ENCODE measurements at places on chromosomes 5 and 9. TPM values are rescaled to one million over a fixed set of nuclear protein-coding genes. Genes with fewer than 3 reads are reported as not detected.

The DRD1 gene
- not detected for total RNA-seq

The ERCC8 gene
- 7.6 TPM for total RNA-seq

The MARCHF11 gene
- total RNA-seq: not detected

The TNC gene
- not detected for total RNA-seq

The FGFR4 gene
- total RNA-seq: 3.0 TPM

The TRIM14 gene
- 76.9 TPM for total RNA-seq

The RANBP17 gene
- not detected for total RNA-seq

The PCDHGB7 gene
- total RNA-seq: 0.25 TPM

The ADAMTSL2 gene
- total RNA-seq: 0.44 TPM

DNA sequence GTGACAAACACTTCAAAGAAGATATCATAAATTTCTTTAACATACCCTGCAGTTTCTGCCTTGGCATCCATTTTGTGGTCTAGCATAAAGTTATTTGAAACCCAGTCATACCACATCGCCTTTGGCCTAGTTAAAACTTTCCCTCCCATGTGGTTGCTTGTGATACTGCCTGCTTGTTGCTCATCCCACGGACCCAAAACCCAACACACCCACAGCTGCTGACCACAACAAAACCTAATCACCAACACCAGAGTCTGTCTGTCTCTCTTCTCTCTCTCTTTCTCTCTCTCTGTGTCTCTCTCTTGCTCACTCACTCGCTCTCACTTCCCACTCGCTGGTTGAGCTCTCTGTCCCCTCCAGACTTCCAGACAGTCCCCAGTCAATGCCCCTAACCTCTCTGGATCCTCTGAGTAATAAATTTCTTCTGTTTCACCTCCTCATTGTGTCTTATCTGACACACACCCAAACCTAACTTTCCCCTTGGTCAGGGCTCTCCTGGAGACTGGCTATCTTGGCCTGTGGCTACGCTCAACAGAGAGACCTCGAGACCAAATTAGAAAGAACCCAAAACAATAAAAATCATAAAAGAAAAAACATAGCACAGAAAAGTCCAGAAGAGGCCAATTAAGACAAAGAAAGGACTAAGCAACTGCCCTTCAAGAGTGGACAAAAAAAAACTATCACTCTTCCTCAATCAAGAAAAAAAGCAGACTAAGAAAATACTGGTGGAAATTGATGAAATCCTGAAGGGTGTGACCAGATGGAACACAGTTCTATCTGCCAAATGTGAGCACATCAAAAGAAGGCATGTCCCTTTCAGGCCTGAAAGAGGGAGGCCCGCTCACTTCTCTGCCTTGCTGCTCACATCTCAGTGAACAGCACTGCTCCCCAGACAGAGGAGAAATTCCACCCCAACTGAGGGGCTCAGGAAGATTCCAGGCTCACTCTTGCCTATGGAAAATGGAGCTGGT, 41.5 kb downstream of the TTLL11 start:
- no peak for DNase-seq

GRCh38 chr5:115649541-115649940, 23.7 kb upstream of the TMED7 start:
- DNase-seq: no peak

GRCh38 chr5:96439477-96440184, 6.6 kb upstream of the PCSK1 start:
- no peak for DNase-seq

GRCh38 chr5:8457187-8458037, 588.5 kb downstream of the MTRR start:
- DNase-seq: peak; percentile 73

GRCh38 chr9:33125461-33125860, 41.7 kb downstream of the B4GALT1 start:
- DNase-seq: no peak

DNA sequence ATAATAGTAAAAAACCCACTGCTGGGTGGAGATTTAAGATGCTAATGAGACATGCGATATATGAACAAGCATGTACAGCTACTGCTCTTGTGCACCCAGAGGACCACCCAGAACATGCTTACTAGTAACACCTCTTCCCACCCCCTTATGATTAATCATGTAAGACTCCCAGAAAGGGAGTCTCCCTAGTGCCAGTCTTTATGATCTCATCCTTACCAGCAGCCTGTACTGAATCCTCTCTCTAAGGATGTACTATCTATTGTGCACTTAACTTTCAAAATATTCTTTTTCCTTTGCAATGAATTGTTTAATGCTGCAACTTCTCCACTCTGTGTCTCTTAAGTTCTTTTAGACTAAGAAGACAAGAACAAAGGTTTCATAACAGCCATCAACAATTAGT, 9.1 kb upstream of the MAT2B start:
- no peak for DNase-seq

DNA sequence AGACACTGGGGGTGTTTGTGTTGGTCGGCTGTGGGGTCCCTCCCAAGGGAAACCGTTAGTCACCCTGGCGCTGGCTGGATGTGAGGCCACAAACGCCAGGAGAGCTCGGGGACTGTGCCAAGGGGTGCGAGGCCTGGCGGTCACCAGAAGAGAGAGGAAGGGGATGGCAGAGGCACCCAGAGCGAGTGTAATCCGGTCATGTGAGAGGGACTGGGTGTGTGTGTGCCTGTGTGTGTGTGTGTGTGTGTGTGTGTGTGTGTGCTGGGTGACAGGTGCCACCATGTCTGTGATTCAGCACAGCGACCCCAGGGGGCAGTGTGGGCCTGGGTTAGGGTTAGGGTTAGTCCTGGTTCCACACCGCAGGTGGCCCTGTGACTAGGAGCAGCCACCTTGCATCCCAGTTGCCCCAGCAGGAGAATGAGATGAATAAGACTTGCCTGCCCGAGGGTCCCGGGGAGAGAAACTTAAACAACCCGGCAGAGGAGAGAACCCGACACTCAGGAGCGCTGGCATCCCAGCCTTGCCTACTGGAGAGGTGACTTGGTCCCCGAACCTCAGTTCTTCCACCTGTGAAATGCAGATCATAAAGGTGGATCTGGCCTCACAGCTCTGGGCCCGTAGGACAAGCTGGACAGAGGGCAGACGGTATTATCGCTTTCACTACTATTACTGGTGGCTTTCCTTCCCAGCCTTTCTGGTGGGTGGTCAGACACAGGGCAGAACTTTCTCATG, 1.4 kb upstream of the ADAMTSL2 start:
- DNase-seq: peak; percentile 59

GRCh38 chr5:1030801-1031271, 22.2 kb downstream of the NKD2 start:
- DNase-seq: no peak

DNA sequence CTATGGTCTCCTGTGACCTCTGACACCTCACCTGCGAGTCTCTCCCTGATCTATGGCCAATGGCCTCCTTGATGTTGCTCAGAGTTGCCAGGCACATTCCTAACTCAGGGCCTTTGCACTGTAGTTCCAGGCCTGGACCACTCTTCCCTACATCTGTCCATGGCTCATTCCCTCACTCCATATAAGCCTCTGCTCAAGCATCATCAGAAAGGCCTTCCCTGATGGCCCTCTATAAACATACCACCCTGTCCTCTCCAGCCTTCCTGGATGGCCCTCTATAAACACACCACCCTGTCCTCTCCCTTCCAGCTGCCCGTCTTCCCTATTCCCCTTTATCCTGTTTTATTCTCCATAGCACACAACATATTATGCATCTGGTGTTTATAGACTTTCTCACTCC, 102.8 kb downstream of the GTF3C4 start:
- no peak for DNase-seq

DNA sequence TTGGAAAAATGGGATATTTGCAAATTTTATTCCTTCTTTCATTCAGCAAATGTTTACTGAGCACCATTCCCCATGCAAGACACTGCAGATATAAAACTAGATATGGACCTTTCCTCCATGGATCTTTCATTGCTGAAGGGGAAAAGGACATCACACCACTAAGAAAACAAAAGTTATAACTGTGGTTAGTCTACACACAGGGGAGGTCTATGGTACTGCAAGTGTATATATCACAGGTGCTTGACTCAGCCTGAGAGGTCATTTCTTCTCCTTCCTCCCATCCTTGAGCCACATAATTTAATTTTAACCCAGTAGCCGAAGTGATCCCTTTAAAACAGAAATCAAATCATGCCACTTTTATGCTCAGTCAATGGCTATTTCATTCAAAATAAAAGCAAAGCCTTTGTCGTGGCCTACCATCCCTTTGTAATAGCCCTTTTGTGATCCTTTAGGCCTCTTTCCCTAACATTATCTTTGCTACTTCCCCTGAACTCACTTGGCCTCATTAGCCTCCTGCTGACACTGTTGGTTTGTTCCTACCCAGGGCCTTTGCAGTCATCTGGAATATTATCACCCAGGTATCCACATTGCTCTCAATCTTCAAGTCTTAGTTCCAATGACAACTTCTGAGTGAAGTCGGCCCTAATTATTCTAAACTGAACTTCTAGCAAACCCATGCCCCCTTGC, 213.2 kb downstream of the GABRB2 start:
- no peak for DNase-seq

- no peak for DNase-seq
Measured at GRCh38 chr9:37618817-37619216, 26.4 kb upstream of the TOMM5 start.

GRCh38 chr9:87604886-87605588, 107.4 kb downstream of the DAPK1 start:
- DNase-seq: no peak

DNA sequence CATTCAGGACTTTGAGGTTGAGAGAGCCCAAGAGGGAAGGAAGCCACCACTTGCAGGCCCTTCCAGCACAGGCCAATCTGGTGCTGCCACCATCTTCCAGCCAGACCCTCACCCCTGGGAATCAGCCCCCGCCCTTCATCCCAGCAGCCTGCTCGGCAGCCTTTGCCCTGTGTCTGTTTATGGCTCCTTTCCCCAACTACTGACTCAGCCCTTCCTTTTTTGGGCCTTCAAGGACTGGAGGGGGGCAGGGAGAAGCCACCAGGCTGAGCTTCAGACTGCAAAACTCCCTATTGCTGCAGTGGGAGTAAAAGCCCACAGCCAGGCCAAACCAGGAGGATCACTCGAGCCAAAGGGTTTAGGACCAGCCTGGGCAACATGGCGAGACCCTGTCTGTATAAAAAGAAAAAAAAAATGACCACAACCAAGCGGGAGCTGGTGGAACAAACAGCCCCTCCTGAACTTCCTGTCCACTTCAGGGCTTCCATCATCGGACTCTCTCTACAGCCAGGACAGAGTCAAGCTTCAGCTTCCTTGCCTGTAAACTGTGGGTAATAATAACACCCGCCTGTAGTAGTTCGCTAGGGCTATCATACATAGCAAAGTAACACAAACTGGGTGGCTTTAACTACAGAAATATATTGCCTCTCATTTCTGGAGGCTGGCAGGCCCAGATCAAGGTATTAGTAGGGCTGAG, 85.9 kb upstream of the IL17B start:
- no peak for DNase-seq

DNA sequence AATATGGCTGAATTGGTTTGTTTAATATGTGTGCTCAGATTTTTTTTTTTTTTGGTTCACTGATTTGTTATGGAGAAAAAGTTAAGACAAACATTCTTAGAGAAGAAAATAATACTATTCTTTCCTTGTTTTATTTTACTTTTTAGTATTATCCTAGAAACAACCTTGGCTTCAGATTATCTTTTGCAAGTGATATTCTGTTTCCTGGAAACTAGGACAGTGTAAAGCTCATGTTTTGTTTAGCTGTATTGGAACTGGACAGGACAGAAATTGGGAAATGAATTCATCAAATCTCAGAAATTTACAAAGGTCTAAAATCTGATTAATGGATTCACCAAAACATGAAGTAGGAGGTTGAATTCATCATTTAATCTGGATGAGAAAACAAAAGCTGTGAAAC, 130.5 kb downstream of the FBXL7 start:
- DNase-seq: no peak

DNA sequence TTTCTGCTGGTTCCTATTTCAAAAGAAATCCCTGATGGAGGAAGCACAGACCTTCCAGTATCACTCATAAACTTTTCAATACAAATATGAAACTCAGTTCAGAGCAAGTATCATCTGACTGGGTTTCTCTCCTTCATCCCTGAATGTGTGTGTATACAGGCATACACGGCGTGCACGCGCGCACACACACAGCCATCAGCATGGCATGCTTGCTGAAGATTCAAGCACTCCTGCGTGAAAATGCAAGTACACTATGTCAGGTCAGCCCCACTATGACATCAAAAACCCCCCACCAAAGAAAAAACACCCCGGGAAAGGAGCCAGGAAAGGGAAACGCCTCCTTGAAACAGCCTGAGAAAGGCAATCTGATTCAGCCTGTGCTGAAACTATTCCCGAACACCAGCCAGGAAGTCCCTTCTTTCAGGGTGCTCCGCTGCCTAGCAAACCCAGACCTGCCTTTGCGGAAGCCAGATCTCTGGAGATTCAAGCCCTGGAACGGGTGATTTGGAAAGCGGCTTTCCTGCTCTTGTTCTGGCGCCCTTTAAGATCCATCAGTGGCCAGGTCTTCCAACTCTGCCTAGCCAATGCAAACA, 831 bp downstream of the KLHL3 start:
- peak; percentile 36 for DNase-seq

GRCh38 chr9:123679330-123679987, 250.5 kb downstream of the DENND1A start:
- no peak for DNase-seq

DNA sequence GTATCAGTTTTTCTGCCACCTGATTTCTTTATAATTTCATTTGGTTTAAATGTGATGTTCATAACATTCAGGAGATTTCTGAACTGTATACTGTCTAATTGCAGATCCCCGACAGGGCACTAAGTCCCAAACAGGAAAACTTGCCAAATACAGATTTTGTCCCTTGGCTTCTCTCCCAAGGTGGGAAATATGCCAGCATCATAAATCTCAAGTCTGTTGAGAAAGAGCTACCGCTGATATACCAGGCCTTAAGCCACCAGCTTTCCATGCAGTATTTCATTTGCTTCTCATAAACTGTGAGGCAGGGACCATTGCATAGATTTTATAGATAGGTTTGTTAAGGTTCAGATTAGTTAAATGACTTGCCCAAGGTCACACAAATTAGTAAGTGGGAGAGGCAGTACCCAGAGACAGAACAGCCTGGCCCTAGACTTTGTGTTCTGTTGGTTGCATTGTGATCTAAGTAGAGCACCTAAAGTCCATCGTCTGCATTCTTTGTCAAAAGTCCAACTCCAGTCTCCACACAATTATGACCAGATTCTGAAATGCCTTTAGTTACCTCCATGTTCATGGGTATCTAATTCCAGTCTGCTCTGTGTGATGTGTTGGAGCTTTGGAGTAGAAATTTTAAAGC, 16.2 kb downstream of the GPR21 start:
- DNase-seq: no peak

GRCh38 chr5:122743261-122743660, 31.6 kb upstream of the SNX2 start:
- no peak for DNase-seq

DNA sequence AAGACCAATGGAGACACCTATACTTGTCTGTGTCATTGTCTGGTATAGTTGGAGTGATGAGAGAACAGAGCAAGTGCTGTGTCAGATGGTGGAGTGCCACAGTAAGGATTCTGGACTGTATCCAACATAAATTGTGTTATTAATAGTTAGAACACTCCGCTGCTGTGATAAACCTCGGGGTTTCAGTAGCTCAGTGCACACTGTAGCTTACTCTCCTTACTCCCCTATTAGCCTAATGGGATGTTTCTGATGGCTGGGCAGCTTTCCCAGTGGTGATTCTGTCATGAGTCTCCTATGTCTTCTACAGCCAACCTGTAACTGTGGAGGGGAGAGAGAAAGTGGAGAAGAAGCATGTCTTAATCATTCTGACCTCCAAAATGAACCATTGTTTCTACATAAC, 127.6 kb upstream of the PTCH1 start:
- DNase-seq: no peak

- no peak for DNase-seq
Measured at GRCh38 chr5:143400541-143401226, 2.8 kb downstream of the NR3C1 start.

- no peak for DNase-seq
Measured at GRCh38 chr5:126969548-126969947, 60.8 kb downstream of the MARCHF3 start.
